ENCODE measurements at places on chromosomes 5 and 9.

- DNase-seq = peak; percentile 30
- H3K27ac ChIP-seq = no peak overlapping the region
- H3K27me3 ChIP-seq = no peaks in the 10 kb centered on the region
- H3K4me3 ChIP-seq = no peak overlapping the region
- H3K4me1 ChIP-seq = no peaks in the 10 kb centered on the region
- no peaks in the 10 kb centered on the region for H3K36me3 ChIP-seq
These were observed 6.7 kb upstream of the TNIP1 start for GRCh38 chr5:151087486-151087885.

DNA sequence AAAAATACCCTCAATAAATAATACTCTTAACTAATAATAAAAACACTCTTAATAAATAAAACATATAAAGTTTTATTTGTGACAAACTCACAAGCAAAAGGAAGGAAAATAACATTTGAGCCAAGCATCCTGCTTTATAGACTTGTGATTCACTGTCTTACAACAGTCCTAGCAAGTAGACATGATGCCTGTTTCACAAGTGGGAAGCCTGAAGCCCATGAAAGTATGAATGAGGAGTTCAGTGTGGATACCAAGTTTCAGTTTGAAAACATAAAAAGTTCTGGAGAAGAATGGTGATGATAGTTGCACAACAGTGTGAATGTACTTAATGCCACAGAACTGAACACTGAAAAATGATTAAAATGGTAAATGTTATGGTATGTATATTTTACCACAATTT is 10.9 kb downstream of the HABP4 start:
- H3K4me3 ChIP-seq = no peak overlapping the region
- no peaks in the 10 kb centered on the region for H3K36me3 ChIP-seq
- no peak overlapping the region for H3K27ac ChIP-seq
- no peak for DNase-seq

DNA sequence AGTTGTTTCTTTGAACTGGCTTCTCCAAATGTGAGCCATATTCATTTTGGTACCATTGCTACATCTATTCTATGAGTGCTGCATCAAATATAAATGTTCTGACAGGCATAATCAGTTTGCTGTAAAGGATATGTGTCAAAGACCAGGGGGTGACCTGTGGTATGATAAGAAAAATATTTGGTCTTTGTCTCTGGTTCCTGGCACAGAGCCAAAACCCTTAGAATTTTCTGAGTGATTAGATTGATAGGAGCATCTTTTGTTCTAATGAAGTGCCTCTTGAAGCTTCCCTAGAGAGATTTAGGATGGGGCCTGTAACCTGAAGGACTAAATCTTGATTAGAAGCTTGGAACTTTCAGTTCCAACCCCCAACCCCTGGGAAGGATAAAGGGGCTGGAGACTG is 256.3 kb downstream of the NNT start:
- DNase-seq = no peak
- H3K4me3 ChIP-seq = no peak overlapping the region
- H3K27ac ChIP-seq = no peak overlapping the region

GRCh38 chr5:97162045-97162444 is 19.6 kb upstream of the LIX1 start:
- no peak for DNase-seq
- no peaks in the 10 kb centered on the region for H3K4me1 ChIP-seq
- H3K27ac ChIP-seq = no peak overlapping the region
- H3K27me3 ChIP-seq = no peaks in the 10 kb centered on the region
- no peak overlapping the region for H3K4me3 ChIP-seq
- no peaks in the 10 kb centered on the region for H3K36me3 ChIP-seq

GRCh38 chr9:5910413-5911057 is 19.8 kb downstream of the MLANA start:
- no peaks in the 10 kb centered on the region for H3K36me3 ChIP-seq
- DNase-seq = no peak
- no peak overlapping the region for H3K27ac ChIP-seq
- H3K27me3 ChIP-seq = no peaks in the 10 kb centered on the region
- H3K4me3 ChIP-seq = no peak overlapping the region

DNA sequence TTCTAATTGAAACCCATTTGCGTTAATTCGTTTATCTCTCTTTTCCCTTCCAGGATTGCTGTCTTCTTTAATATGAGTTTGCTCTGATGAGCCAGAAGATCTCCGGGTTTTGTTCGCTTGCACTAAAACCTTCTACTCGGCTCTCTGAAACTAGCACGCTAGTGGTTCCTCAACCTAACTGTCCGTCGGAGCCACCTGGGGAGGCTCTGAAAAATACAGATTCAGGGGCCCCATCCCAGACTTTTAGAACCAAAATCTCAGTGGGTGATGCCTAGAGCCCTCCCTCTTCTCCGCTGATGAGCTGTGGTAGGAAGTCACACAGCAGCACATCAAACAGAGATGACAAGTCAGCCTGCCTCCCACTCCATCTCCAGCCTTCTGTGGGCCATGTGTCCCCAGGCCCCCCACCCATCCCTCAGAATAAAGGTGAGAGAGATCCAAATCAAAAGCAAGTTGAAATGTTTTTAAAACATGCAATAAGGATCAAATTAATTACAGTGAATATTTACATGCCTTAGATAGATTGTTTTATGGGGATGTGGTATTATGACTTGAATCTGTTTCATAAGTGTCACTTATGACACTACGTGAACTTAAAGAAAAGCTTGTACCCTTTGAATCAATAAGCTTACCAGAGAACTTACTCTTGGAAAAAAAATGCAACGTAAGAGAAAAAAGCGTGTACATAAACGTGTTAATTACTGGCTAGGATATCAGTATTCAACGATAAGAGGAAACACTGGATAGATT is 16.4 kb downstream of the FCN2 start:
- H3K27me3 ChIP-seq = no peaks in the 10 kb centered on the region
- H3K36me3 ChIP-seq = no peaks in the 10 kb centered on the region
- DNase-seq = no peak
- no peaks in the 10 kb centered on the region for H3K4me1 ChIP-seq

DNA sequence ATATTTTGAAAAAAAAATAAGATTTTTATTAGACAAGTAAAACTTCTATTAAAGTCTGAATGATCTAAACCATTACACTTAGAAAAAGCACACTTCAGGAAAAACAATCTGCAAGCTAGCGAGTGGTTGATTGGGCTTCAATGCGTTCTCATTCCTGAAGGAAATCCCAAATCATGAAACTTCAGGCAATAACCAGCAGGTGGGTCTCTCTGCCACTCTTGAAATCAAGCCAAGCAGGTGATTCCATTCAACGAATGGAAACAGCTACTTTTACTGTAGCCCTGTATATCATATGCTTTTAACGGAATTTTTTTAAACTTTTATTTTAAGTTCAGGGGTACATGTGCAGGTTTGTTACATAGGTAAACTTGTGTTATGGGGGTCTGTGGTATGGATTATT is 234.5 kb upstream of the TRPM3 start:
- no peak overlapping the region for H3K4me3 ChIP-seq
- no peak for DNase-seq
- no peaks in the 10 kb centered on the region for H3K36me3 ChIP-seq
- no peaks in the 10 kb centered on the region for H3K4me1 ChIP-seq

DNA sequence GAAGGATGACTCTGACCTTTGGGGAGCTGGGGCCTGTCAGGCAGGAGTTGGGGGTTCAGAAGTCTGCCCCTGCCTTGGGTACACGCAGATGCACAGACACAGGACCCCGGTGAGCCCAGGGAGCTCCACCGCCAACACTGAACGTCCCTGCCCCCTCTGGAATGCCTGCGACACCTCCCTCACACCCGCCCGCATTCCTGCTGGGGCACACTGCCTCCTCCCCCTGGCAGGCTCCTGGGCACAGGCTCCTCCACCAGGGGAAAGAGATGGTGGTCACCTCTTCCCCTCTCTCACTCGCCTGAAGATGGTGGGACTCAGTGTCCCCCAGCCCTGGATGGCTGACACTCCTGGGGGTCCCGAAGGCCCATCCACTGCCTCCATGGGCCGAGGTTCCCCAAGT is 12.0 kb downstream of the CRB2 start:
- H3K4me1 ChIP-seq = no peaks in the 10 kb centered on the region
- H3K4me3 ChIP-seq = no peak overlapping the region
- H3K27ac ChIP-seq = no peak overlapping the region
- no peaks in the 10 kb centered on the region for H3K27me3 ChIP-seq
- no peak for DNase-seq
- no peaks in the 10 kb centered on the region for H3K36me3 ChIP-seq

DNA sequence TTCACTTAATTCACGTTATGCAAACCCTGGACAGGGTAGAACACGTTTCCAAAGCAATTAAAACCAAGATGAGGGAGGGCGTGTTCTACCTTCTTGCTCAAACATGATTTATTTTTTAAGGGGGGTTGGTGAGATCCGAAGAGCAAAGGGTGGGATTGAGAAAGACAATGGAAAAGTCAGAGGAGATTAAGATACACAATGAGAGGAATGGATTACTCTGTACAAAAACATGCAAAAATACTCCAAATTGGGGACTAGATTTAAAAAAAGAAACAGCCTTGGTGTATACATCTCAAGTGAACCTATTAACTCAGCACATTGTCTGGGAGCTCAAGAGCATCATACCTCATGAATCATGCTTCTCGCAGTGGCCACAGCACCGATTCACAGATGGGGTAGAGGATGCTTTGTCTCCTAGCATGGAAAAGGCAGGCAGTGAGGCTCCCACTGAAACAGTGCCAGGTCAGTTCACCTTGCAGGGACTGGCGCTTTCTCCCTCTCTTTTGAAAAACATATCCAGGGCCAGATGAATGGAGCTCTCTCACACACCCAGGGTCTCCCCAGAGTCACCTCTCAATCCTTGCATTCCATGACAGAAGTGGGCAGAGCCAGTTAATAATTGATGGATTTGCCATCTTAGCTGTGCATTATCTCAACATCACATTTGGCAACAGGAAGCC is 459.7 kb downstream of the BNC2 start:
- DNase-seq = no peak
- no peak overlapping the region for H3K4me3 ChIP-seq
- no peak overlapping the region for H3K27ac ChIP-seq
- H3K27me3 ChIP-seq = no peaks in the 10 kb centered on the region
- H3K36me3 ChIP-seq = no peaks in the 10 kb centered on the region
- H3K4me1 ChIP-seq = no peaks in the 10 kb centered on the region

DNA sequence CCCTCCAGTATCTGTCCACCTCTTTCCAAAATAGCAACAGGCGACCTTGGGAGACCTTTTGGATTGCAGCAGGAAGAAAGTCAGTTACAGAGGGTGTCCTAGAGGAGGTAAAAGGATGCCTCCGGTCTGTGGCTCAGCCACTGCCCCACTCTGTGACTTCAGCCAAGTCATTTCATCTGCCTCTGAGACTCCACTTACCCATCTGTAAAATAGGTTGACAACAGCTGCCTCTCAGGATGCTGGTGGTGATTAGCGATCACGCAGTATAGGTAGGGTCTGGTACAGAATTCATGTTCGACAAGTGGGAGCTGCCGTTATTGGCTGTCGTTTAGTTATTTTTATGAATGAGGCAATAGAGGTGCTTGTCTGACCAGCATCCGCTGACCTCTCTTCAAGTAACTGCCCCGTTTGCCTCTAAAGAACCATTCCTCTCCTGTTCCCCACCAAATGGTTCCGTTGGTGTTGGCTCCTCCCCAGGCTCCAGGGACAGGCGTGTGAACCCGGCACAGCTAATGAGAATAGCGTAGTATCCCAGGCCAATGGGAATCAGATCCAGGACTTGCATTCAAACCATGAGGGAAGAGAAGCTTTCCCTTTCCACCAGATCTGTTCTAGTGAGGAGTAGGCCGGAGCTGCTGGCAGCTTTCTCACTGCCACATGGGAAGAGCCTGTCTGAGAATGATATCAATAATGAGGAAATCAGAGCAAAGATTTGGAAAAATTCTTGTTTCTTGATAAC is 64.1 kb downstream of the SMIM23 start:
- no peaks in the 10 kb centered on the region for H3K27me3 ChIP-seq
- DNase-seq = no peak
- no peaks in the 10 kb centered on the region for H3K36me3 ChIP-seq

DNA sequence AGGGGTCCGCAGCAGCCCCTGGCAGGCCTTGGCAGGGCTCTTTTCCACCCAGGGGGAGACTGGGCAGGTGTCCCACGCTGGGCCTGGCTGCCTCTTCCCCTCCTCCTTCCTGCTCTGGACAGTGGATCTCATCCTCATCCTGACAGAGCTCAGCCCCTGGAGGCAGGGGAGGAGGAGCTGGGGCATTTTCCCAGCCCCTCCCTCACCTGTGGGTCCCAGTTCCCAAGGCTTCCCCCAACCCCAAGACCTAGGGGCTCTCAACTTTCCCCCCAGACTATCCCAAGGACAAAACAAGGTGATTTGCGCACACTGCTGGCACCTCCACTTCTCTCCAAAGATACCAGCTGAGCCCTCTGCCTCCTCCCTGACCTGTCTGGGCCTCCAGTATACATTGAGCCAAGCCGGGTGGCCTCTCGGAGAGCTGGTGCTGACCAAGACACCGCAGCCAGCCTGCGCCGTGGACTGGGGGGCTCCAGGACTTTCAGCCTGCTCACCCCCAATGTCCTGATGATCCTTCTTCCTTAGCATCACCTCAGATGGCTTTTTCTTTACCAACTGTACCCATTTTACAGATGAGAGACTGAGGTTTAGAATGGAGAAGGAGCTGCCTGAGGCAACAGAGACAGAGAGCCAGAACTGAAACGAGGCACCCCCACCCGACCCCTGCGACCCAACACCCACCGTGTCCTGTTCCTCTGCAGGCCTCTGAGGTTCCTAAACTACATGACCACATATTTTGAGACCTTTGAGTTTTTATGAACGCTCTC is 126.6 kb downstream of the BARX1 start:
- no peak overlapping the region for H3K4me3 ChIP-seq
- no peaks in the 10 kb centered on the region for H3K27me3 ChIP-seq
- no peak overlapping the region for H3K27ac ChIP-seq
- H3K36me3 ChIP-seq = no peaks in the 10 kb centered on the region
- DNase-seq = peak; percentile 56

GRCh38 chr5:93874080-93874479 is 132.7 kb upstream of the POU5F2 start:
- no peaks in the 10 kb centered on the region for H3K27me3 ChIP-seq
- no peak overlapping the region for H3K4me3 ChIP-seq
- no peaks in the 10 kb centered on the region for H3K4me1 ChIP-seq

- no peak overlapping the region for H3K4me3 ChIP-seq
- no peak for DNase-seq
- peaks cover 6% of the 10 kb centered on the region for H3K4me1 ChIP-seq
- H3K27ac ChIP-seq = peak overlapping the region; percentile 51
These were observed 86.2 kb downstream of the TEK start for GRCh38 chr9:27195191-27195590.

DNA sequence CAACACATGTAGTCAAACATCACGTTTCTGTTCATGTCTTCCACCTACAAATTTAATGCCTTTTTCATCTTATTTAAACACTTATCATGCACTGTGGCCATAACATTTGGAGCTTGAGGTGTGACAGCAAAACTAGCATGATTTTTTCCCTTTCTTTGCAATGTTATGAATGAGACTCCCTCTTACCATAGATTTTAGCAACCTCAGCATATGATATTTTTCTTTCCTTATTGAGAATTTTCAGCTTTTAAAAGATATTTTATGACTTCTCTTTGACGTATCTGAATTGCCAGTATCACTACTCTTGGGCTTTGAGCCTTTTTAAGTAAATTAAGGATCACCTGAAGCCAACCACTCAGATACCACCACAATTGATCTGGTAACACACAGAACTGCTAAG is 32.7 kb upstream of the ISOC1 start:
- no peak for DNase-seq
- no peaks in the 10 kb centered on the region for H3K27me3 ChIP-seq
- H3K4me1 ChIP-seq = no peaks in the 10 kb centered on the region
- H3K4me3 ChIP-seq = no peak overlapping the region
- no peaks in the 10 kb centered on the region for H3K36me3 ChIP-seq

Measured in aorta (tissue), 5 donors.